ENCODE measurements at places on chromosomes 2 and 18. TPM values are rescaled to one million over a fixed set of nuclear protein-coding genes. Genes with fewer than 3 reads are reported as not detected.

DNA sequence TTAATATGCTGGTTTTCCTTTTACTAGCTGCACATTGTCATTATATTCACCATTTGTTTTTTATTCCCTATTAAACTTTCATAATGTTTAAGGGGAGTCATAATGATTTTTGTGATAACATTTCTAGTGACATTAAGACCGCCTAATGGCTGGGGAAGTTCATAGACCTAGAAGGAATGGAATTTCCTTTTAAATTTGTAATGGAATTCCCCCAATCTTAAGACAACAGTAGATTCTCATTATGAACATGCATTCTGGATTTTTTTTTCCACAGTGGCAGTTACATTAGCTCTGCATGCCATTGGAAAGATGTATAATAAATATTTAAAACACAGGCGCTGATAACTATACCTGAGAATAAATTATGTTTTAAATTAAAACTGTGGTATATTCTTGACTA is 8.4 kb downstream of the YPEL5 start:
- H3K4me3 ChIP-seq = no peak overlapping the region
- H3K36me3 ChIP-seq = peaks cover 15% of the 10 kb centered on the region
- no peaks in the 10 kb centered on the region for H3K27me3 ChIP-seq

- peaks cover 41% of the 10 kb centered on the region for H3K4me1 ChIP-seq
- no peak overlapping the region for H3K27ac ChIP-seq
- H3K36me3 ChIP-seq = no peaks in the 10 kb centered on the region
- no peak for DNase-seq
- no peaks in the 10 kb centered on the region for H3K27me3 ChIP-seq
Measured at GRCh38 chr18:9731380-9731779, 23.3 kb downstream of the RAB31 start.

- H3K4me1 ChIP-seq = no peaks in the 10 kb centered on the region
- no peaks in the 10 kb centered on the region for H3K36me3 ChIP-seq
- peak overlapping the region; percentile 10 for H3K4me3 ChIP-seq
- no peaks in the 10 kb centered on the region for H3K27me3 ChIP-seq
- peak; percentile 82 for DNase-seq
- peak overlapping the region; percentile 45 for H3K27ac ChIP-seq
Measured at GRCh38 chr18:55794288-55795052, 206.5 kb upstream of the TCF4 start.

The SAG gene
- not detected for total RNA-seq

The ADCYAP1 gene
- 2.2 TPM for total RNA-seq
